Tracheal epithelial cell (primary cell): ENCODE measurements at places on chromosomes 2 and 18. TPM values are rescaled to one million over a fixed set of nuclear protein-coding genes. Genes with fewer than 3 reads are reported as not detected.

The ST8SIA5 gene
- not detected in 2 replicates for total RNA-seq

The LIMS4 gene
- not detected in 2 replicates for total RNA-seq

The TMEM247 gene
- total RNA-seq, result not detected in 2 replicates

The SULT1C3 gene
- not detected in 2 replicates for total RNA-seq

The LYPD6 gene
- total RNA-seq, result 0.43 and 1.7 TPM in 2 replicates

The SPC25 gene
- total RNA-seq, result 0.24 TPM in 1 of 2 replicates, not detected in the other

The ADD2 gene
- total RNA-seq, result 0.24 TPM in 1 of 2 replicates, not detected in the other

The REG3A gene
- not detected in 2 replicates for total RNA-seq

The EFR3B gene
- under 0.01 TPM in 1 of 2 replicates, not detected in the other for total RNA-seq

The SCYGR4 gene
- total RNA-seq, result not detected in 2 replicates

The DLX1 gene
- not detected in 2 replicates for total RNA-seq

The CFAP65 gene
- total RNA-seq, result under 0.01 TPM in 1 of 2 replicates, not detected in the other

The NRP2 gene
- 19.8 and 35.6 TPM in 2 replicates for total RNA-seq

The SPATA3 gene
- total RNA-seq, result not detected in 2 replicates

The SERPINB12 gene
- total RNA-seq, result 0.43 and 0.48 TPM in 2 replicates

The ZDBF2 gene
- 8.0 and 8.3 TPM in 2 replicates for total RNA-seq

The NPPC gene
- total RNA-seq, result 0.24 TPM in 1 of 2 replicates, not detected in the other

The GTF2A1L gene
- 0.24 TPM in 1 of 2 replicates, not detected in the other for total RNA-seq

The SLC16A14 gene
- total RNA-seq, result 0.96 and 4.9 TPM in 2 replicates

The RAB6C gene
- not detected in 2 replicates for total RNA-seq

The KLHL30 gene
- 0.72 and 0.85 TPM in 2 replicates for total RNA-seq

The SAG gene
- total RNA-seq, result under 0.01 TPM in 1 of 2 replicates, not detected in the other

The XDH gene
- 3.2 and 11.3 TPM in 2 replicates for total RNA-seq

The RAPGEF4 gene
- total RNA-seq, result 0.64 and 1.4 TPM in 2 replicates

The HRH4 gene
- total RNA-seq, result under 0.01 and 0.64 TPM in 2 replicates
